ENCODE measurements at places on chromosomes 3 and 15.
A peak's percentile ranks its signal among the peaks of the same experiment; 100 is the strongest.

- DNase-seq, result no peak
Observed at GRCh38 chr15:32828507-32829186, 110.8 kb downstream of the GREM1 start.

DNA sequence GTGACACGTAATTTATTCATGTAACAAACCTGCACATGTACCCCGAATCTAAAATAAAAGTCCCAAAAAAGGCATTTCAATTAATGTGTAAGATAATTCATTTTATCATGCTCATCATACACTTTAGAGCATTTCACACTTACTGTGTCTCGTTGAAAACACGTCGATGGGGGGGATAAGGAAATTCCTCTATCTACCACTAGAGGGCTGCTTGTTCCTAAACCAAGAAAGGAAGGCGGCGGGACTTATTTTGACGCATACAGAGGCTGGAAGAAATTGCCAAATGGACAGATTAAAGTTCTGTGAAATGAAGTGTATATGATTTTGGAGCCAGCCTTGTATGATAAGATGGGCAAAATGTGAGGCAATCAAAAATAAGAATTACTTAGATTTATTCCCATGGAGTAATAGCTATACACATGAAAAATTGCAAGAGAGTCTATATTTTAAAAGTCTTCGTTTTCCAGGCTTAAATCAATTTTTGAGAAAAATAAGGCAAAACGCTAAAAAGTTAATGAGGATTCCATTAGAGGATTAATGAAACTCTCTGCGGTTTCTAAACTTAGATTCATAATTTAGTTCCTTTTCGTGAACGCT is 346.8 kb downstream of the CNTN3 start:
- DNase-seq, result no peak

DNA sequence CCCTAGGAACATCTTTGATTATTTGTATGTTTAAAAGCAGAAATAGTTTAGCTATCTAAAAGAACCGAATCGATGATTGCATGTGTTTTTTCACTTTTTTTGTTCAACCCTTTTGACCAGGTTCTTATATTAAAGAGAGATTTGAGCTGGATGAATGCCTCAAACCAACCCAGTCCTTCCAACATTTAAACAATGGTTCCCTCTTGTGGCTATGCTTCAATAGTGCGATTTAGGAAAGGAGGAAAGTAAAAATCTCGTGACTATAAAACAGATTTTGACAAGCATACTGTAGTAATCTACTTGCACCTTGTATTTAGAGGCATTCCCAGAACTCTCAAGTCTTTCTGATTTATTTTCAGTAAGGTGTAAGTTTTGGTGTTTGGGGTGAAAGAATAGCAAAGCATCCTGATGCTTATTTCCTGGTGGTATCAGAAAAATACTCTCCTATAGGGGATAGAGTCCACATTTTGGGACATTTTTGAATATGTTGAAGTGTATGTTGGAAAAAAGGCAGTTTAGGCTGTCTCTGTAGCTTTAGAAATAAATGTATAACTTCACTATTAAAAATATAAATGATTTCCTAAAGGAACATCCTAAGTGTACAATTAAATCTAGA is 159.6 kb upstream of the KCNH8 start:
- DNase-seq, result no peak

DNA sequence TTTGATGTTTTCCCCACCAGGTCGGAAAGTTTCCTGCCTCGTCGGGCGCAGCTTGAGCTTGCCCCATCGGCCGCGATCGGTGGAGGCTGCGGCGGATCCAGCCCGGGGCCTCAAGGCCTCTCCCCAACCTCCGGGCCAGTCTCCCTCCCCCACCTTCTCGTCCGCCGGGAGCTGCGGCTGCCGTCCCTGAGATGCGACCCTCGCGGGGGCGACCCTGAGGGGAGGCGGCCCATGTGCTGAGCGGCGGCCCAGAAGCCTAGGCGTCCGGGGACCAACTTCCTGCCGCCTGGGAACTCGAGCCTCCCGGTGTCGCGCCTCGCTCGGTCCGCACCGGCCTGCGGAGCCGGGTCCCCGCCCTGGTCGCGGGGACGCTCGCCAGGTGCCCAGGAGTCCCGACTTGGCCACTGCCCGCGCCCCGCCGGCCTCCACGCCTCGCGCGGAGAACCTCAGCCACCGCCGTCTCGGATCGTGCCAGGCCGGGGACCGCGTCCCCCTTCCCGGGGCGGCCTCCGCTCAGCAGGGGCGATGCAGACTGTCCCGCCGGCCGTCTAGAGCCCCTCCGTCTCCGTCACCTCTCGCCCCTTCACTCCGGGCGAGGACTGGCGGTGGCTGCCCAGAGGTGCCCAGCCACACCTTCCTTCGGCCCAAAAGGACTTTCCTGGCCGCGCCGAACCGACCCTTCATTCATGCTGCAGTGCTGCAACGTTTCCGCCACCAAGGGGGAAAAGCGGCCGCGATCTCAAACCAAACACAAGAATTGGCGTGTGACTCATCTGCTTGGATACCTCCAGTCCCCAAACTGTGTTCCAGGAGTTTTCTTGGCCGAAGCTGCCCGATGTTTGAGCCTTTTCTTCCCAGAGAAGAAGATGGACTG is 656 bp downstream of the SLMAP start:
- peak; percentile 42 for DNase-seq

- no peak for DNase-seq
Observed at GRCh38 chr3:176430244-176431037, 766.8 kb downstream of the TBL1XR1 start.

- no peak for DNase-seq
Observed at GRCh38 chr3:67495751-67496150, 158.7 kb downstream of the SUCLG2 start.

GRCh38 chr3:148092624-148093347 is 604.9 kb upstream of the AGTR1 start:
- no peak for DNase-seq

Measured in stimulated activated CD4-positive, alpha-beta T cell treated with anti-CD3 and anti-CD28 coated beads, TNF-alpha, amount 100 ng/mL, for 24 hours (primary cell).